Activated T-helper 2 cell treated with anti-CD3 and anti-CD28 coated beads, Interferon-gamma antibody, Interleukin-2, Interleukin-4, amounts not matched to agents 10 μg/mL and 5 μg/mL and 100 μg/mL, durations not matched to agents 14 hours and 24 hours and 36 hours (primary cell): ENCODE measurements at places on chromosomes 5 and 9. TPM values are rescaled to one million over a fixed set of nuclear protein-coding genes. Genes with fewer than 3 reads are reported as not detected.

ADGRD2 gene
- not detected in 2 replicates for total RNA-seq

NPDC1 gene
- total RNA-seq, result 32.7 and 36.0 TPM in 2 replicates

DNA sequence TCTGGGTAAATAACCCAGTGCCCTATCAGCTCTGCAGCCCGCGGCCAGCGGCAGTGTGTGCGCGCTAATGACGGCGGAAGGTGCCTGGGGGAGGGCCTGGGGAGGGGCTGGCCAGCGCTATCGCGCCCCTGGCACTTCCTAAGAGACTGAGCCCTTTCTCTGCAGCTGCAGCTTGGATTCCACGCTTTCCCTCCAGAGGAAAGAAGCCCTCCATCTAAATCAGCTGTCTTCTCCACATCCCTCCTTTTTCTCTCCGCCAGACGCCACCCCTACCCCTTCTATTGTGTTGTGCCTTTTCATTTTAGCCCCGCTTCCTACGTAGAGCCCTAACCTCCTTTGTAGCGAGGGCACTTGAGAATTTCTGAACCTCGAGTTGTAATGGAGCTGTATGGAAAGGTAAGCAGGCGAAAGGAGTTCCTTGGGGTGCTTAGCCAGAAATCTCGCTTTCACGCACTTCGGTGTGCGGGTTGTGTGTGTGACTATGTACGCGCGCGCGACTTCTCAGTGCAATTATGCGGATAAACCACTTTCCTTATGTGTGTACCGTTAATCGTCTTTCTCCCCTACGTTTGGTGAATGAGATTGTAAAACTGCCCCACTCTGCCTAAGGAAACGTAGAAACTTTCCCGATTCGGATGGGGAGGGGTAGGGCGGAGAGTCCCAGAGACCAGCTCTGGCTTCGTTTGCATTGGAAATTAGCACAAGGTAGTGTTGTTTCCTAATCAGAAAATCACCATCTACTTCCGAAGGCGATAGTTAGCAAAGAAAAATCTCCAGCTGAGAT lies 664 bp upstream of the RAB3C start:
- no peak overlapping the region for H3K27ac ChIP-seq
- DNase-seq, result no peak
- peak overlapping the region; percentile 77 for H3K4me3 ChIP-seq

DNA sequence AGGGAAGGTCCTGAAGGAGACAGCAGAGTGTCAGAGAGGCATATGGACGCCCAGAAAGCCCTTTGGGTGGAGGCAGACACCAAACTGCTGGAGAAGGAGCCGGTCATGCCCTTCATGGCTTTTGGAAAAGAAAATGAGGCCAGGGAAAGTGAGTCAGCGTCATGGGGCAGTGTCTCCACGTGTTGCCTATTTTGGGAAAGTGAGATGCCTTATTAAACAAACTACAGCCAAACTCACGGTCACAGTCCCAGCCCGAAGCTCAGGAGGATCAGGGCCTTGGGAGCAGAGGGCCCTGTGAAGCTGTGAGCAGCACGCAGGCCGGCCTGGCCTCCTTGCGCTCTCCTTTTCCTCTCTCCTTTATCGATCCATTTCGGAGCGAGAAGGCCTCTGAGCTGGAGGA lies 25.0 kb downstream of the RGS3 start:
- DNase-seq, result no peak
- H3K27ac ChIP-seq, result no peak overlapping the region
- no peaks in the 10 kb centered on the region for H3K36me3 ChIP-seq
- no peak overlapping the region for H3K4me3 ChIP-seq
- peaks cover 6% of the 10 kb centered on the region for H3K27me3 ChIP-seq

- no peak overlapping the region for H3K27ac ChIP-seq
- peaks cover 6% of the 10 kb centered on the region for H3K4me1 ChIP-seq
- no peak overlapping the region for H3K4me3 ChIP-seq
- H3K36me3 ChIP-seq, result peaks cover 48% of the 10 kb centered on the region
- no peaks in the 10 kb centered on the region for H3K27me3 ChIP-seq
These were observed 61.1 kb upstream of the SAP30L start for GRCh38 chr5:154384480-154385235.

DNA sequence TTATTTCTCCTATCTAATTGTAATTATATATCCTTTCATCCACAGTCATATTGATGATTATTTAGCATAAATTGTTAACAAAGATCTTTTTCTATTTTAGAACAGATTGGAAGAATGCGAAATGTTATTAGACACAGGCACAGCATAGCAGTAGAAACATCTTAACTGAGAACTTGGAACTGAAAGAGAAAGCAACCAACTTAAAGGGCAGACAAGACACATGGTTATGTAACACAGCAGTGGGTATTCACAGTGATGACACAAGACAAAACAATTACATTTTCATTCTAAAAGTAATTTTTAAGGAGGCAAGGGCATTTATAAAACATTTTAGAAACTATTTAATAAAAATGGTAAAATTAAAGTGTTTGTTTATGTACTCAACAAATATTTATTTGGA lies 57.7 kb upstream of the MEF2C start:
- no peak overlapping the region for H3K4me3 ChIP-seq
- DNase-seq, result no peak
- H3K27me3 ChIP-seq, result peaks cover 3% of the 10 kb centered on the region

DNA sequence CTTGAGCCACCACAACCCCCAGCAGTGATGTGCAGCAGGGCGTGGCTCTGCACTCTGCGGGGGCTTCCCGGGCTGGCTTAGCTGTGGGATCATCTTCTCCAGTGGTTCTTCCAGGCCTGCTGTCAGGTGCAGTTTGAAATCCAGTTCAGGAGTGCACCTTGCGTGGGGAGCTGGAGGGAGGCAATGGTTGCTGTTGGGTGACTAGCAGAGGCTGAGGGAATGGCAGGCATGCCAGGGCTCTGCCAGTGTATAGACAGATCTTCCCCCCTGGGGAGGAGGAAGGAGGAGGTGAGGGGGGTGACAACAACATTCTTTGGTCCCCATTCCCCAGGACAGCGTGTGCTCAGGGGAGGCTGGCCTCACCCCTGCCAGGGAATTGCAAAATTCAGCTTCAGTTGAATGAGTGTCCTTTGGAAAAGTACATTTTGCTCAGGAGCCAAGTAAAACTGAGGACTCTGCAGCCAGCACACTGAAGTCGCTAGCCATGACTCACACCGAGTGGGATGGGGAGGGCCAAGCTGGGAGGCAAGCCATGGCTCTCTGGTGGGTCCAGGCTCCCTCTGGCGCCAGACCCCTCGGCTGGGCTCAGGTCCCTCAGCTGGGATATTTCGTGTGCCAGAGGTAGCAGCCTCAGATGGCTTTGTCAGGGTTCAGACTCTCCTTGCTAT lies 35.0 kb downstream of the ERGIC1 start:
- DNase-seq, result no peak
- no peak overlapping the region for H3K4me3 ChIP-seq
- peaks cover 13% of the 10 kb centered on the region for H3K4me1 ChIP-seq
- no peaks in the 10 kb centered on the region for H3K36me3 ChIP-seq
- H3K27me3 ChIP-seq, result no peaks in the 10 kb centered on the region
